ENCODE measurements at places on chromosomes 6 and 20.

GRCh38 chr6:53342217-53342616 is 6.5 kb downstream of the ELOVL5 start:
- DNase-seq: no peak

DNA sequence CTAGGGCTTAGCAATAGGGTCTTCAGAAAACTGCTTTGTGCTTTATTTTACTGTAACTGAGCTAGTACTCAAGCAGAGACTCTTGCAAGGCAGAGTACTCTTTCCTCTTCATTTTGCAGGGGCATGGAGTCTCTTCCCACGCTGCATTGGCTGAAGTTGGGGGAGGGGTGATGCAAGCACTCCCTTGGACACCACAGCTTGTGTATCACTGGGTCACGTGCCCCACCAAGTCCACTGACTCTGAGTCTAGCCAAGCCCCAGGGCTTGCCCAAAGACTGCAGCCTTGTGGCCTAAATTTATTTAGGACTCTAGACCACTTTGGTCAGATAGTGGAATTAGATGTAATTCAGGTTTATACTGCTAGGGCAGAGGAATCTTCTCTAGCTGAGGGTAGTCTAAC is 1075.0 kb upstream of the ADGRB3 start:
- DNase-seq: no peak

DNA sequence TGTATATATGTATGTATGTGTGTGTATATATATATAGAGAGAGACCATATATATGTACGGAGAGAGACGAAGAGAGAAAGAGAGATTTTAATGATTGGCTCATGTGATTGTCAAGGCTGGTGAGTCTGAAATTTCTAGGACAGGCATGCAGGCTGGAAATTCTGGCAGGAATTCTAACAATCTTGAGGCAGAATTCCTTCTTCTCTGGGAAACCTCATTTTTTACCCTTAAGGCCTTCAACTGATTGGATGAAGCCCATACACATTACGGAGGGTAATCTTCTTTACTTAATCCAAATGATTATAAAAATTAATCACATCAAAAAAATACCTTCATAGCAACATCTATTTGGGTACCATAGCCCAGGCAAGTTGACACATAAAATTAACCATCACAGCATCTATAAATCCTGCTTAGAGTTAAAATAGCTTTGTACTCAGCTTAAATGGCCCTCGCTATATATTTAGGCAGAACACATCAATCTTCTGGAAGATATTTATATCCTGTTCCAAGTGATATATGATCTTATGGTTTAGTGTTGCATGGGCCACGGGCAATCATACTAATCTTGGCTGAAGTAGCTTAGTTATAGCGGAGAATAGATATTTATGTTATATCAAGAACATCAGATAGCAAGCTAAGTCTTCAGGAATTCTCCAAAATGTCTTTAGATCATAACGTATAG is 36.6 kb downstream of the ABRACL start:
- no peak for DNase-seq

- DNase-seq: no peak
Observed at GRCh38 chr6:79536585-79536953, 661 bp downstream of the LCA5 start.

DNA sequence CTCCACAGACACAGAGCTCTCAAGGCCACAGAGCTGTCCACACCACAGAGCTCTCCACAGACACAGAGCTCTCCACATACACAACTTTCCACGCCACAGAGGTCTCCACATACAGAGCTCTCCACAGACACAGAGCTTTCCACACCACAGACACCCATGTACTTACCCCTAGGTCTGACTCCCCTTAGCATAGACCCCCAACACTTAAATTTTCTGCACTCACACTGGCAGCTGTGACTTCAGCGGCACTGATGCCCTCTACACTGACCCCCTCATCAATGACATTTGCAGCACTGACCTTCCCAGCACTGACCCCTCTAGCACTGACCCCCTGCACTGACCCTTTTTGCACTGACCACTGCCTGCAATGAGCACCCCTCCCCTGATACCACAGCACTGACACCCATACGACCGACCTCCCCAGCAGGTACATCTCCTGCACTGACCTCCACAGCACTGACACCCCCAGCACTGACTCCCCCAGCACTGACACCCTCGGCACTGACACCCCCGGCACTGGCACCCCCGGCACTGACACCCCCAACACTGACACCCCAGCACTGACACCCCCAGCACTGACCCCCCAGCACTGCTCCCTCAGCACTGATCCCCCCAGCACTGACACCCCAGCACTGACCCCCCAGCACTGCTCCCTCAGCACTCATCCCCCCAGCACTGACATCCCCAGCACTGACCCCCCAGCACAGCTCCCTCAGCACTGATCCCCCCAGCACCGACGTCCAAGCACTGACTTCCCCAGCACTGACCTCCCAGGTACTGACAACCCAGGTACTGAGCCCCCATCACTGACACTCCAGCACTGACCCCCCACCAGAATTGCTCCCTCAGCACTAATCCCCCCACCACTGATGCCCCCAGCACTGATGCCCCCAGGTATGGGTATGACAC is 56.5 kb downstream of the ERMARD start:
- DNase-seq: no peak

DNA sequence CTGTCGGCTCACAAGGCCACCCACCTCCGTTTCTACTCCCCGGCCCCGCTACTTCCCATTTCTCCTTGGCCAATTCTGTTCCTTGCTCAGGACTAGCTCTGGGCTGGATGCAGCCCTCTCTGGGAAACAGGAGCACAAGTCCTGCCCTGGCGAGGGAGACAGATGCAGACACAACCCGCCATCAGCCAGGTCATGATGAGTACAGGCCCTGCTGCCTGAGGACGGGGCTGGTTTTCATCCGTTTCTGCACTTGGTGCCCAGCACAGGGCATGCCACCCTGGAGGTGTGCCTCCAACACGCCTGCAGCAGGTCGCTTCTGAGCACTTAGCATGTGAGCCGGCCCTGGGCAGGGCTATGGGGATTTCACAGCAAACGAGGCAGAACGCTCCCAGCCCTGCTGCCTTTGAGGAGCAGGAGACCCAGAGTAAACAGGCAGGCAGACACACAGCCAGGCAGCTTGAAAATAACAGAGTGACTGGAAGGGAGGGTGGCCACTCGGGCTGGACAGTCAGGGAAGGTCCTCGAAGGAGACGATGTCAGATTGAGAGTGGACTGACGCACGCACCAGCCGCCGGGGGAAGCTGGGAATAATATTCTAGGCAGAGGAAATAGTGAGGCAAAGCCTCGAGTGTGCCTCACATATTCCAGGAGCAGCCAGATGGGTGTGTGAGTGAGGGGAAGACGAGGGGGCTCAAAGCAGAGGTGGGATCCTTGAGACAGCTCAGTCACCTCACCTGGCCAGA is 21.2 kb upstream of the VSTM2L start:
- no peak for DNase-seq

- no peak for DNase-seq
Observed at GRCh38 chr6:12484519-12484918, 194.4 kb downstream of the EDN1 start.

- no peak for DNase-seq
Observed at GRCh38 chr6:138865480-138866109, 69.7 kb downstream of the ECT2L start.

DNA sequence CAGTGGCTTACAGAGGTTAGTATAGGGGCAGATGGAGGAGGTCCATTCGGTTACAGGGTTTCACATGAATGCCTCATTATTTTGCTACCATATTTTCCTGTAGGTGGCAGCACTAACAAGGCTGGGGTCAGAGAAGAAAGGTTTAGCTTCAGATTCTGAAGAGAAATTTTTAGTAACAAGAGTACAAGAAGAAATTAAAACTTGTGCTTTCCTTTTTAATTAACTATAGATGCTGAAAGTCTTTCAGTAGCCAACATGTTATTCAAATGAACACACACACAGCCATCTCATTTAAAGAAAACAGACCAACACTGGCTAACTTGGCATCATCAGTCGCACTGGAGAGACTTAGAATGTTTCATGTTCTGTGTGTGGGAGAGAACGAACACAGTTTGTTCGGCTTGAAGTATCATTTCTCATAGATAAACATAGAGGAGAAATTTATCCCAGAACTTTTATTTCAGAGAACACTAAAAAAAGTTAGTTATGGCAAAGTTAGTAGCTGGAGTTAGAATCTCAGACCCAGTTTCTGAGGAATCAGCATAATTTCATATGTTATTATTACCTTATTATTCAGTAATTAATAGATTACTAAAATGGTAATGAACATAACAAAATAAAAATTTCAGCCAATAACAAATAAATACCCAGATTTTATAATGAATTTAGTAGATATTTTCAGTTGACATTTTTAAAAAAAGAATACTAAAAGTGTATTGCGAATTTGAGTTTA is 314.0 kb upstream of the RSPO3 start:
- no peak for DNase-seq

Measured in T-cell (primary cell).